Upper lobe of right lung (tissue), 1 donor: ENCODE measurements at places on chromosomes 1 and 21. TPM values are rescaled to one million over a fixed set of nuclear protein-coding genes. Genes with fewer than 3 reads are reported as not detected.

DNA sequence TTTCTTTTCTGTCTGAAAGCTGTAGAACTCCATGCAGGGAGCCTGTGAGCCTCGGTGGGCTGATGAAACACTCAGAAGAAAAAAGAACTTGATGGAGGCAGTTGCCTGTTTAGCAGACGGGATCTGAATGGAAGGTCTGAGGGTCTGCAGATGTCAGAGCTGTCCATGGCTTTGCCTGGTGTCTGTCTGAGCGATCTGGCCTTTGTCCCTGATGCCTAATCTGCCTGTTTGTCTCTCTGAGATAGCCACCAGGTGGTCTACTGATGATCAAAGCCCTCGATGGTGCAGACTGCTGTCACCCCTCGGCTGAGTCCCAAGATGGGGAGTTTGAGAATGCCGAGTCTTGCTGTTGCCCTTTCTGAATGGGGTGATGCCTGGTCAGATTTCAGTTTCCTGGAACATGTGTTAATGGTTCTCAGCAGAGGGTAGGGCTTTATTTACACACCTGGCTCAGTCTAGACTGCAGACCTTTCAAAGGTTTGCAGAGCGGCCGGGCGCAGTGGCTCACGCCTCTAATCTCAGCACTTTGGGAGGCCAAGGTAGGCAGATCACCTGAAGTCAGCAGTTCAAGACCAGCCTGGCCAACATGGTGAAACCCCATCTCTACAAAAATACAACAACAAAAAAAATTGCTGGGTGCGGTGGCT is 90.4 kb downstream of the KIF26B start:
- DNase-seq, result peak; percentile 69

- DNase-seq, result no peak
Observed at GRCh38 chr1:29603622-29604021, 367.3 kb downstream of the PTPRU start.

DNA sequence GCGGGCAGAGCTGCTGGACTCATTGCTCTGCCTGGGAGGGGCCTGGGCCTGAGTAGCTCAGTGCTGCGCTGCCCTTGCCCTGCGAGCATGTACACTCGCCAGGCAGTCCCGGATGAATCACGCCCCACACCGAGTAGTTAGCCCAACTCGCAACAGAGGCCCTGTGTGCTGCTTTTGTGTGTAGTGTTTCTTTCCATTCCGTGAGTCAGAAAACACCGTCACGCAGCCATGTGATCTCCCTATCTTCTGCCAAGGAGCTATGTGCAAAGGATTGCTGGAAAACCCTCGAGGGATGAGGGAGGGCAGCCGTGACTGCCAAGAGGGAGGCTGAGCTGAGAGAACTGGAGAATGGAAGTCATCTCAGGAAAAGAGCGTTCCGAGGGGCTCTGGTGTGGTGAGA is 37.3 kb downstream of the NENF start:
- peak; percentile 67 for DNase-seq

- DNase-seq, result no peak
Observed at GRCh38 chr21:32391755-32392154, 1.1 kb downstream of the URB1 start.

DNA sequence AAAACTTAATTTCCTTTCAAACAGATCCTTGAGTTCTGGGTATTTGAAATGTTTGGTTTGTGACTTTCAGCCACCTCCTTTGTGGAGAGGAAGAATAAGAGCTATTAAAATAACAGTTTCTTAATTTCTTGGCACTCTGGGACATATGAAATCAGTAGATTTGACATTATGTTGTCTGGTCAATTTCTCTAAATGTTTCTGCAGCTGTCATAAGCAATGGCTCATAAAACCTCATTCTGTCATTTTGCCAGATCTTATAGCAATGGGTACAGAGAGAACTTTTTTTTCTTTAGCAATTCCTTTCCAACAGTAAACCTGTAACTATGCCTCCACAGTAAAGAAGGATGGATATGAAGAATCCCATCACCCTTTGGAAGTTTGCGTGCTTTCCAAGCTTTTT is 52.6 kb downstream of the LAMC1 start:
- DNase-seq, result no peak

DNA sequence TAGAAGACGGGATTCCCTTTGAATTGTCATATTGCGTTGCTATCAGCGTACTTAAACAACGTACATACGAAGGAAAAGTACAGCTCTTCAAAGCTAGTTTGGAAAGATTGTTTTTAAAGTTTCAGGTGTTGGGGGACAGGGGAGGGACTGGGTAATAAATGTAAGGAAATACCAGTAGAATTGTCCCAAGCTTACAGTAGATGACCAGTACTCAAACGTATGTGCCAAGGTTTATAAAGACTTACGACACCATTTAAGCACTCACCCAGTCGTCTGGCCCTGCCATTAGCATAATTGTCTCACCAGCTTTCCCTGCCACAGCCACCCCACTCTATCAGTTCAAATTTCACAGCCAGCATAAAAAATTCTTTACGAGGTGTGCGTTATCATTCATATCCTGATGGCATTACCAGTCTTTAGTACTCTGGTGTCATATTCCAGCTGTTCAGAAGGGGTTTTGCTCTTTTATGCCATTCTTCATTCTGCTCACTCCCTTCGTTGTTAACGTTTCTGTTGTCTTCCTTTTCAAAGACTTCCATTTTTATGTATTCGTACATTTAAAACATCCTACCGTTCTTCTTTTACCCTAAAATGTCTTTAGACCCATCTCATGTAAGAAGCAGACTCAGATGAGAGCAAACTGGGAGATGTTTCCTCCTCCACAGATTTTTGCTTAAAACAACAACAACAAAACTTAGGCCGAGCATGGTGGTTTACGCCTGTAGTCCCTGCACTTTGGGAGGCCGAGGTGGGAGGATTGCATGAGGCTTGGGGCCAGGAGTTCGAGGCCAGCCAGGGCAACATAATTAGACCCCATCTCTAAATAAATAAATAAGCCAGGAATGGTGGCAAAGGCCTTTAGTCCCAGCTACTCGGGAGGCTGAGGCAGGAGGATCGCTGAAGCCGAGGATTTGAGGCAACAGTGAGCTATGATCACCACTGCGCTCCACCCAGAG is 1.0 kb upstream of the HP1BP3 start:
- no peak for DNase-seq

DNA sequence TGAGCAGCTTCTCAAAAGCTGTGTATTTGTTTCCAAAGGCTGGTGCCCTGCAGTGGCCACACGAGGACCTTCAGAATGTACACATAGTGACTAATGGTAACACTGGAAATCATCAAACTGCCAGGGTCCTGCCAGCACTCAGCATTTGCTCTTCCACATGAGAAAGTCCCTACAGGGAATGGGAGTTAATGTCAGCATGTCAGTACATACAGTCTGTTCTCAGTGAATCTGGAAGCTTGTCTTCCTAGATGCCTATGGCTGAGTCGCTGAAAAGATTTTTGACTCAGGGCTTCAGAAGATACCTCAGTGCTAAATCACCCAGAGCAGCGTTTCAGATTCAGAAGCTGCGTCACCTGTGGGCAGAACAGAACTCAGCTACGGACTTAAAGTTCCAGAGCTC is 108.2 kb downstream of the CDC7 start:
- DNase-seq, result no peak

DNA sequence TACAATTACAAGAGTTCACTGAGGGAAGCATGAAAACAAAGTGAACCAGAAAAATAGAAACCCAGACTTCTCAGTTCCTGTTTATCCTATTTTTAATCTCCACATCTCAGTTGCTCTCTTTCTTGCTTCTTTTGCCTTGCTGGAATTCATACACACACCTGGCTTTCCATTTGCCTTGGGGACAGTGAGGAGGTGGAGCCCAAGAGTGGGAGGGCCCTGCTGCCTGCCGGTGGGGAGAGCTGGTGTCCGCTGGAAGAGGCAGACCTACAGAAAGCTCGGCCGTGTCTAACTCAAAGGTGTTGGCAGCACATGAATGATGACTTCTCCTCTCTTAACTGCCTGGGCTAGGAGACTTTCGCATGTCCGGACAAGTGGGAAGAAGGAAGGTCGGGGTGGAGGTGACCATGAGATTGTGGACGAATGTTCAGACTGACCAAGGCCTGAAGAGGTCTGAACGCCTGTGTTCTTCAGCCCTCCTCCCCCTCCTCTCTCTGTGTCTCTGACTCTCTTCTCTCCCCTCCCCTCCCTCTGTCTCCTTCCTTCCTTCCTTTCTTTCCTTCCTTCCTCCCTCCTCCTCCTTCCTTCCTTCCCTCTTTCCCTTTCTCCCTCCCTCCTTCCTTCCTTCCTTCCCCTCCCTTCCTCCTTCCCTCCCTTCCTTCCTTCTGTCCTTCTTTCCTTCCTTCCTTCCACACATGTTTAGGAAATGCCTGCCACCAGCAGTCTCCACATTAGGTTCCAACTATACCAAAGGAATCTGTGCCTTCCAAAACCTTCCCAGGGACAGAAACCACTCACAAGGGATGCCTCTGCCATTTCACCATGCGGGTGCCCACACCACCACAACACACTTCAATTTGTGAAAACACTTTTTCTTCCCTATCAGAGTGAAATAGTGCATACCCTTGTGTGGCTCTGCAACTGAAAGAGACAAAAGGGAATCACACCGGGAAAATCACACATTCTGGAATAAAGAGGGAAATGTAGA is 157.3 kb upstream of the RUNX1 start:
- no peak for DNase-seq

Gene PTGER3
- 2.7 TPM for total RNA-seq

Gene ARHGEF11
- total RNA-seq, result 41.1 TPM

Gene FAM163A
- not detected for total RNA-seq

Gene CELA2B
- total RNA-seq, result not detected
